Activated naive CD8-positive, alpha-beta T cell treated with anti-CD3 and anti-CD28 coated beads for 36 hours (primary cell): ENCODE measurements at places on chromosomes 5 and 9. TPM values are rescaled to one million over a fixed set of nuclear protein-coding genes. Genes with fewer than 3 reads are reported as not detected.

GRCh38 chr5:164073081-164073480, 567.7 kb downstream of the MAT2B start:
- DNase-seq = no peak
- no peak overlapping the region for H3K4me3 ChIP-seq
- no peaks in the 10 kb centered on the region for H3K4me1 ChIP-seq
- H3K27me3 ChIP-seq = no peaks in the 10 kb centered on the region
- H3K36me3 ChIP-seq = no peaks in the 10 kb centered on the region

The C9orf50 gene
- not detected for total RNA-seq

- no peaks in the 10 kb centered on the region for H3K36me3 ChIP-seq
- no peak for DNase-seq
- H3K27ac ChIP-seq = no peak overlapping the region
These were observed 242.5 kb upstream of the RIOK2 start for GRCh38 chr5:97425511-97425910.

The TLR4 gene
- not detected for total RNA-seq

DNA sequence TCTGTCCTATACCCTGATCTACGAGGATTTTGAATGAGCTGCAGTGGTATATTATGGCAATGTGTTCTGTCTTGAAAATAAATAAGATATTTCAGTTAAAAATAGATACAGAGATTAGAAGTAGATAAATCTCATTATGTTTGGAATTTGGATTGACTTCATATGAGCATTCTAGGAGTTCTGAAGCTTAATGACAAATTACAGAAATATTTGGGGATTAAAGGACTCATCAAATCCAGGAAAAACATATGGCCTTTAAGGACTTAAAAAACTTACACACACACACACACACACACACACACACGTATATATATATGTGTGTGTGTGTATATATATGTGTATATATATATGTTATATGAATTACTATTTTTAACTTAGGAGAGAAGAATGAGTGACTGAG, 446.9 kb upstream of the CD180 start:
- H3K27ac ChIP-seq = no peak overlapping the region
- no peaks in the 10 kb centered on the region for H3K36me3 ChIP-seq
- peaks cover 5% of the 10 kb centered on the region for H3K4me1 ChIP-seq
- no peak overlapping the region for H3K4me3 ChIP-seq
- no peak for DNase-seq

- no peak overlapping the region for H3K27ac ChIP-seq
- H3K4me1 ChIP-seq = no peaks in the 10 kb centered on the region
- no peak overlapping the region for H3K4me3 ChIP-seq
- H3K27me3 ChIP-seq = peaks cover 12% of the 10 kb centered on the region
- no peaks in the 10 kb centered on the region for H3K36me3 ChIP-seq
- no peak for DNase-seq
These were observed 57.1 kb downstream of the MFAP3 start for GRCh38 chr5:154095904-154096303.

The ALG2 gene
- total RNA-seq = 27.3 TPM

DNA sequence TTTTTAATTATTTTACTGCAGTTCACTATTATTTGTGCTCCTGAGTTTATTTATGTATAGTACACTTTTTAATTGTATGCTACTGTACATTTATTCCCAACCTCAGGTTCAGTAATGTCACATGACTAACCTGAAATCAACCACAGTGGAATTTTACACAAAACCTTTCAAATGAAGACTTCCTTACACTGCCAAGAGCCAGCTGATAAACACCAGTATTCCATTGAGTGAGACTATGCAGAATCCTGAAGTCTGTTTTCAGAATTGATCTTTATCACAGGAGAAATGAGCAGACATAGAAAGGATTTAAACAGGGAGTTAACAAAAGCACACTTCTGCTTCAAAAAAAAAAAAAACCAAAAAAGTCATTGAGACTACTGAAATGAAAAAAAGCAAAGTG, 219.5 kb downstream of the PRR16 start:
- no peak overlapping the region for H3K4me3 ChIP-seq
- no peaks in the 10 kb centered on the region for H3K4me1 ChIP-seq
- H3K36me3 ChIP-seq = no peaks in the 10 kb centered on the region
- H3K27ac ChIP-seq = no peak overlapping the region
- no peaks in the 10 kb centered on the region for H3K27me3 ChIP-seq

The CDC23 gene
- total RNA-seq = 46.3 TPM

GRCh38 chr9:5643005-5643624, 14.2 kb downstream of the RIC1 start:
- no peak overlapping the region for H3K27ac ChIP-seq
- H3K36me3 ChIP-seq = peaks cover 64% of the 10 kb centered on the region
- no peak for DNase-seq
- no peak overlapping the region for H3K4me3 ChIP-seq
- peaks cover 21% of the 10 kb centered on the region for H3K4me1 ChIP-seq

The FRMD3 gene
- total RNA-seq = 0.52 TPM

The SLC6A3 gene
- not detected for total RNA-seq

DNA sequence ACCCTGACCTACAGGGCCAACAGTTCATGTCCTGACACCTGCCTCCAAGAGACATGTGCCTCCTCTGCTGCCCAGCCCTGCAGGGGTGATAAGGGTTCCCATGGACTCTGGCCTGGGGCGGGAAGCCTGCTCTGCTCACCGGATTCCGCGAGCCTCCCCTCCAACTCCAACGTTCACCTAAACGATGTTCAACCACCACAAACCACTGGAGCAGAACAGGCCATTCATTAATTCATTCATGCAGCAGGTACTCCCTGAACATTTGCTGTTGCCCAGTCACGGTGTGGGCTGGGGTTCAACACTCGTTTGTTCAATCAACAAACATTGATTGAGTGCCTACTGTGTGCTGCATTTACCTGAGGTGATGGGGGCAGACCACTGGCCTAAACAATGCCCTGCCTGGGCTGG, 3.3 kb upstream of the UAP1L1 start:
- DNase-seq = no peak
- no peak overlapping the region for H3K4me3 ChIP-seq
- peaks cover 6% of the 10 kb centered on the region for H3K4me1 ChIP-seq
- no peak overlapping the region for H3K27ac ChIP-seq
- no peaks in the 10 kb centered on the region for H3K36me3 ChIP-seq

DNA sequence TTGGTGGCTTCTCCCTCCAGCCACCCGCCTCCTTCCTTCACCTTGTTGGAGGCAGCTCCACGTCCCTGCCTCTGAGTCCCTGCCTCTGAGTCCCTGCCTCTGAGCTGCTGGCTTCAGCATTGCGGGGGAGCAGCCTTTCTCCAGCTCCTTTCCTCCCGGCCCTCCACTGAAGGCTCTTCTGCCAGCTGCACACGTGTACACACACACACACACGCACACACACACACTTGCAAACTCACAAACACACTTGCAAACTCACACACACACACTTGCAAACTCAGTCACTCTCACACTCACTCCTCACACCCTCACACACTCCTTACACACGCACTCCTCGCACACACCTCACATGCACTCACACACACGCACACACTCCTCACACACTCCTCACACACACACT, 45.1 kb downstream of the C9orf50 start:
- peaks cover 5% of the 10 kb centered on the region for H3K36me3 ChIP-seq
- no peak overlapping the region for H3K27ac ChIP-seq
- H3K27me3 ChIP-seq = no peaks in the 10 kb centered on the region
- peaks cover 16% of the 10 kb centered on the region for H3K4me1 ChIP-seq
- H3K4me3 ChIP-seq = no peak overlapping the region

DNA sequence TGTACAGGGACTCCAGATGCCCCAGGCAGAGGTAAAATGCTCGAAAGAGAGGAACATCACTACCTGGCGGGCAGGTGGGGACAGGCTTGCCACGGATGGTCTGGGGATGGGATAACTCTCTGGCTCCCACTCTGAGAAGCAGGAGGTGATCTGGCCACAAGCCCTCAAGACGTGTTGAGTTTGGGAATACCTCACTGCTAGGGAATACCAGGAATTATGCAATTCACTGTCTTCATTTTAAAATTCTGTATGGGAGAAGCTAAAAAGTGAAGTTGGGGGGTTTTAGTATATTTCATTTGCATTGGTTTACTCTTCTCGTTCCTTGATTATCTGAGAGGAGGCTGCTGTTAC, 510.4 kb downstream of the CCDC171 start:
- peaks cover 41% of the 10 kb centered on the region for H3K4me1 ChIP-seq
- H3K36me3 ChIP-seq = peaks cover 11% of the 10 kb centered on the region
- H3K27me3 ChIP-seq = no peaks in the 10 kb centered on the region
- no peak for DNase-seq
- no peak overlapping the region for H3K4me3 ChIP-seq

The ACER2 gene
- total RNA-seq = 1.3 TPM

GRCh38 chr5:109388407-109388806, 21.4 kb downstream of the PJA2 start:
- H3K27me3 ChIP-seq = no peaks in the 10 kb centered on the region
- H3K27ac ChIP-seq = no peak overlapping the region
- H3K36me3 ChIP-seq = peaks cover 59% of the 10 kb centered on the region
- no peak for DNase-seq
- H3K4me1 ChIP-seq = peaks cover 63% of the 10 kb centered on the region

- H3K4me1 ChIP-seq = peaks cover 71% of the 10 kb centered on the region
- DNase-seq = peak; percentile 85
- peaks cover 56% of the 10 kb centered on the region for H3K36me3 ChIP-seq
- peaks cover 5% of the 10 kb centered on the region for H3K27me3 ChIP-seq
- peak overlapping the region; percentile 68 for H3K4me3 ChIP-seq
These were observed 4.9 kb upstream of the HRH2 start for GRCh38 chr5:175652741-175653663.

DNA sequence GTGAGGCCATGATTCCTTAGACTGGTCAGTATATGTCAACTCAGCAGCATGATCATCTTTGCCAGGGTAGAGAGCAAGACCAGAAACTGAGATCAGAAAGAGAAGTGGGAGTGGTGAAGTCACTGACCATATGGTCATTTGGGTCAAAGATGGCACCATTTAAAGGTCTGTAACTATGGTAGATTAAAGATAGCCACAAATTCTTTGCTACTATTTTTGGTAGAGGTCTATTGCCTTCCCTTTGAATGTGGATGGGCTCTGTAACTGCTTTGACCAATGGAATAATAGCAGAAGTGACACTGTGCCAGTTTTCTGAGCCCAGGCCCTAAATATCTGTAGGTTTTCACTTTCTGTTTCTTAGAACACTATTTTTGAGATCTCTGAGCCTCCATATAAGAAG, 117.6 kb downstream of the PCSK1 start:
- H3K27me3 ChIP-seq = peaks cover 22% of the 10 kb centered on the region
- H3K4me3 ChIP-seq = no peak overlapping the region
- peaks cover 2% of the 10 kb centered on the region for H3K36me3 ChIP-seq
- DNase-seq = no peak
- H3K27ac ChIP-seq = no peak overlapping the region

- no peaks in the 10 kb centered on the region for H3K4me1 ChIP-seq
- H3K36me3 ChIP-seq = no peaks in the 10 kb centered on the region
- no peak overlapping the region for H3K27ac ChIP-seq
- H3K27me3 ChIP-seq = no peaks in the 10 kb centered on the region
- no peak overlapping the region for H3K4me3 ChIP-seq
These were observed 213.4 kb downstream of the PRR16 start for GRCh38 chr5:120677481-120677880.

- H3K4me1 ChIP-seq = peaks cover 30% of the 10 kb centered on the region
- no peaks in the 10 kb centered on the region for H3K27me3 ChIP-seq
- peak; percentile 22 for DNase-seq
- peak overlapping the region; percentile 94 for H3K27ac ChIP-seq
These were observed 956 bp downstream of the MBLAC2 start for GRCh38 chr5:90473396-90474234.

DNA sequence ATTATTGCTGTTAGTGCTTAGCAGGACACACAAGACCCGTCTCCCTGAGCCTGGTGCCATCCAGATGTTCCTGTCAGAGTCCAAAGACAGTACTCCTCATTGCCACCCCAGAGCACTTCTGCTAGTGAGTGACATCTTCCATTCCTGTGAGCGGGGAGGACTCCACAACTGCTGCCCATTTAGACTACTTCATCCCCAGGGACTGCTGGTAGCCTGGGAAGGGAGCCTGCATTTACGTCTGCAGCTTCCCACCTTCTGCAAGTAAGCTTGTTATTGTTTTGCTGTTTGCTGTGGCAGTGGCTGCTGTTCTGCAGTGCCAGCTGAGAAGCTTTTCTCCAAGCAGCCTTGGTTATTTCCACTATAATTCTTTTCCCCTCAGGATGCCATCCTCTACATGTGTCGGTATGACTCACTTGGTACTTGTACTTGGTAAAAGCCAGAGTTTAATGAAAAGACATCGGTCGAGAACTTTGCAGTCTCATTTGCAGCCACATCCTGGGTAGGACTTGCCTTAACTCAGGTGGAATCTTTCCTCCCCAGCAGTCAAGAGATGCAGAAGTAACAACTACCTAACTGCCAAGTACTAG, 10.6 kb upstream of the MAP1B start:
- no peak overlapping the region for H3K27ac ChIP-seq
- no peaks in the 10 kb centered on the region for H3K36me3 ChIP-seq
- peaks cover 3% of the 10 kb centered on the region for H3K4me1 ChIP-seq
- no peak for DNase-seq
- no peak overlapping the region for H3K4me3 ChIP-seq

DNA sequence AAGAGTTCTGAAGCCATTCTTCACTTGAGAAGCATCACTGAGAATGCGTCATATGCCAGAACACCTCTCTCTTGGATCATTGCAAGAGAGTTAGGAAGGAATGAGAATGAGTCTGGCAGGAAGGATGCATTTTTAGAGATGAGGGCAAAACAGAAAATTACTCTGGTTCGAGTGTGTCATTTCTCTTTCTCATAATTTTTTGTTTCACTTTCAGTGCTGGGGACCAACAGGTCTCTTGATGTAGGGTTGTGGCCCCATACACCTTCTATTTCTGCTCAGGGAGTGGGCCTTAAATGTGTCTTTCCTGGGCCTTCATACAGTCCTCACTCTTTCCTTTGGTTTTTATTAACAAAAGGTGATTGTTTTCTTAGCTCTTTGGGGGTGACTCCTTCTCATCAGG, 302.4 kb downstream of the NR3C1 start:
- no peaks in the 10 kb centered on the region for H3K27me3 ChIP-seq
- peak overlapping the region; percentile 95 for H3K27ac ChIP-seq
- H3K4me1 ChIP-seq = peaks cover 27% of the 10 kb centered on the region
- peaks cover 31% of the 10 kb centered on the region for H3K36me3 ChIP-seq
- peak overlapping the region; percentile 40 for H3K4me3 ChIP-seq

DNA sequence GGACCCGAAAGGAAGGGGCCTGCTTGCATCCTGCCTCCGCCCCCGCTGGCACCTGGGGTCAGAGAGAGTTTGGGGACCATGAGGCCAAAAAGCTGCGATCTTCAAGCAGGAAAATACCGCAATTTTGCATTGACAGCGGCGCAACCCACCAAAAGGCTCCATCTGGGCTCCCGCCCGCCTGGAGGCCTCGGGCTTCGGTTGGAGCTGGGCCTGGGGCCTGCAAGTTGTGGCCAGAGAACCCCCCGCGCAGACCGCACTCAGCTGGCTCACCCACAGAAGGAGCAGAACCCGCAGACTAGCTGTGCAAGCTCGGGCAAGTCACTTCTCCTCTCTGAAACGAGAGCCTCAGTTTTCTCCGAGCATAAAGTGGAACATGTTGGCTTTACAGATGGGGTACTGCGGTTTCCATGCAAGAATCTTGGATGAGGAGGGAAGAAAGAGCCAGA, 1.3 kb downstream of the NR5A1 start:
- no peaks in the 10 kb centered on the region for H3K36me3 ChIP-seq
- H3K4me3 ChIP-seq = no peak overlapping the region
- H3K27ac ChIP-seq = no peak overlapping the region
- no peak for DNase-seq
- H3K27me3 ChIP-seq = peaks cover 32% of the 10 kb centered on the region
